ENCODE measurements at places on chromosomes 2 and 18.

DNA sequence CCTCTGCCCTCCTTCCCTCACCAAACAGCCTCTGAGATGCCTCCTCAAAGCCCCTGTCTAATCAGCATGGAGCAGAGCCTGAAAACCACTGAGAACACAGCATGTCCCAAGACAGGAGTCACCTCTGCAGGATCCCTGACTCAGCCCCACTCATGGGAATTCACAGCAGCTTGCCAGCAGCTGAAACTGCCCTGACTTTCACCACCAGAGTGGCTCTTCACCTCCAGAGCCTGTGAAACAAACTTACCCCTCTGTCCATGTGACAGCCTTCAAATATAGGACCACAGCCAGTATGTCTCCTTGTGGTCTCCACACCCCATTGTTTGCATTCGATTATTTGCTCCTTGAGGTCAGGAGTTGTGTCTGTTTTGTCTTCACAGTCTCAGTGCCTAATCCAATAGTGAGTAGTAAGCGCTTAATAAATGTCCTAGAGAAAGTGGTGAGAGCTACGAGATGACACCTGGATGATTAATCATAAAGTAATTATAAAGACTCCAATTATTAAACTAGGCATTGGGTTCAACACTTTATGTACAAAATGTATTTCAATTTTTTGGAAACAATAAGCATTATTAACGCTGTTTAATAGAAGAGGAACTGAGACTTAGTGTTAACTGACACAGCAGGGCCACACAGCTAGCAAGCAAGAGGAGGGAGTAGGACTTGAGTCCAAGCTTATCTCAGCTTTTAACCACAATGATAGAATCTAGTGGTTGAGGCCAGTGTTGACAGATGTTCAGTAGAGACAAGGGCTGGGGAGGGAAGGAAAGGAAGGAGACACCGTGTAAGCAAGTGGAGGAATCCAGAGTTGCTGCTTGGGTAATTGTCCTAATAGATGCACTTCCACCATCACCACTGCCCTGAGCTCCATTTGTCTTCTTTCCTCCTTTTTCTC, 358.7 kb upstream of the TNP1 start:
- no peak for DNase-seq

GRCh38 chr18:23994361-23994902, 20.1 kb upstream of the TTC39C start:
- DNase-seq, result no peak

GRCh38 chr2:30180226-30180625, 33.4 kb downstream of the YPEL5 start:
- DNase-seq, result no peak

DNA sequence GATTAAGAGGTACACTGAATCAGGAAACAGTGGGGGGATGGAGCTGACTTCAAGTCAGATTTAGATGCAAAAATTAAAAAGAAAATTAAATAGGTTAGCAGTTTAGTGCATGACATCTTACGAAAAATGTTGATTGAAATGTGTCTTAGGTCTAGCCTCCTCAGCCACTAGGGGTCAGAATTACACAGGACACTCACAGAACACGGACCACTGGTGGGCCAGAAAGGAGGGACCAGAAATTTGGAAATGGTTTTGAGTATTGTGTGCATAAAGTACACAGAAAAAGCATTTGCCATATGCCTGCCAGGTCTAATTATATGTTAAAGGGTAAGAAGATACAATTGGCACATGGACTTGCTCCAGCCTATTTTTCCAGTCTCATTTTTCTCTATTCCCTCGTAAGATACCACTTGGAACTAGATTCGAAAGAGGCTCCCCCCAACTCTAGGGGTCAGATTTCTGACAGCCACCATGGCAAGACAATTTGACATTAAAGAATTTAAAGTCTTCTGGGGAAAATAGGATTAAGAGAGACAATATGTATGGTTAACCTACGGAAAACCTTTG, 550.2 kb upstream of the SETBP1 start:
- no peak for DNase-seq

GRCh38 chr2:149152469-149152953, 114.0 kb downstream of the LYPD6B start:
- DNase-seq, result no peak

DNA sequence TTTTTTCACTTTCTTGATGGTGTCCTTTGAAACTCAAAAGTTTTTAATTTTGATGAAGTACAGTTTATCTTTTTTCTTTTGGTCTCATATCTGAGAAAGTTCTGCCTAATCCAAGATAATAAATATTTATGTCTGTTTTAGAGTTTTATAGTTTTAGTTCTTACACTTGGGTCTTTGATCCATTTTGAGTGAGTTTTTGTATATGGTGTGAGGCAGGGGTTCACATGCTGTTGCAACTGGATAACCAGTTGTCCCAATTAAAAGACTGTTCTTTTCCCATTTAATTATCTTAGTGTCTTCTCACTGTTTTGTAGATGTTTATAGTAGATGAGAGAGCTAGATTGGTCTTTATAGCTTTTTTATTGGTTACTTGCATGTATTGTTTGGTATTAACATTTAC, 43.6 kb downstream of the TET3 start:
- no peak for DNase-seq

- DNase-seq, result no peak
Observed at GRCh38 chr18:76951456-76952247, 129.3 kb downstream of the ZNF236 start.

GRCh38 chr18:49028091-49028490, 77.3 kb upstream of the SMAD7 start:
- no peak for DNase-seq
